Neural crest cell (in vitro differentiated cells): ENCODE measurements at places on chromosomes 1 and 21.

DNA sequence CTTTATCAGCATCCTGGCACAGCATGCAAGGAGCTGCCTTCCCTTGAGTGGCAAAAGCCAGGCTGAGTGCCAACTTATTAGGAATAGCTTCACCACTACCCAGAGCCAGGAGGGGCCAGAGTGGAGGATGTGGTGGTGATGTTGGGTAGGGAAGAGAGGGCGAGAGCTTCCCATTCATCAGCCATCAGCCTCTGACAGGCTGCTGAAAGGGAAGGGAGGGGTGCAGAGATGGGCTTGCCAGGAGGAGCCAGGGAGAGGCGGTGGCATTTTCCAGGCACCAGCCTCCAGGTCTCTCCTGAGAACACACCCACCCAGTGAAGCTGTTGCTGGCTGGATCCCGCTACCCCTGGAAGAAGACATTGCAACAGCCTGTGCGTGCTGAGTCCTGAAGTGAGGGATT, 168.5 kb downstream of the ACTL8 start:
- DNase-seq: no peak

- DNase-seq: no peak
These were observed at the start of gene C1orf87 for GRCh38 chr1:60073605-60074278. TSS of gene C1orf87 (minus strand) at chr1:60073770. CDS start at chr1:60072643, 1,127 bp downstream.

DNA sequence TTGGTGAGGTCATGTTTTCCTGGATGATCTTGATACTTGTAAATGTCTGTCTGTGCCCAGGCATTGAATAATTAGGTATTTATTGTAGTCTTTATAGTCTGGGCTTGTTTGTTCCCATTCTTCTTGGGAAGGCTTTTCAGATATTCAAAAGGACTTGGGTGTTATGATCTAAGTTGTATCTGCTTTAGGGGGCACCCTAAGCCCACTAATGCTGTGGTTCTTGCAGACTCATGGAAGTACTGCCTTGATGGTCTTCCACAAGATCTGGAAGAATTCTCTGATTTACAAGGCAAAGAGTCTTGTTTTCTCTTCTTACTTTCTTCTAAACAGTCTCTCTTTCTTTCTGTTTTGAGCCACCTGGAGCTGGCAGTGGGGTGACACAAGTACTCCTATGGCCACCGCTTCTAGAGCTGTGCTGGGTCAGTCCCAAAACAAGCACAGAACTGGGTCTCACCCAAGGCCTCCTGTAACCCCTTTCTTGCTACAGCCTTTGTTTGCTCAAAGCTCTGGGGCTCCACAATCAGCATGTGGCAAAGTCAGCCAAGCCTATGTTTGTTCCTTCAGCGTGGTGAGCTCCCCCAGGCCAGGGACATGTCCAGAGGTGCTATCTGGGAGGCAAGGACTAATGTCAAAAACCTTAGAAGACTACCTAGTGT, 12.6 kb downstream of the VN1R5 start:
- no peak for DNase-seq

DNA sequence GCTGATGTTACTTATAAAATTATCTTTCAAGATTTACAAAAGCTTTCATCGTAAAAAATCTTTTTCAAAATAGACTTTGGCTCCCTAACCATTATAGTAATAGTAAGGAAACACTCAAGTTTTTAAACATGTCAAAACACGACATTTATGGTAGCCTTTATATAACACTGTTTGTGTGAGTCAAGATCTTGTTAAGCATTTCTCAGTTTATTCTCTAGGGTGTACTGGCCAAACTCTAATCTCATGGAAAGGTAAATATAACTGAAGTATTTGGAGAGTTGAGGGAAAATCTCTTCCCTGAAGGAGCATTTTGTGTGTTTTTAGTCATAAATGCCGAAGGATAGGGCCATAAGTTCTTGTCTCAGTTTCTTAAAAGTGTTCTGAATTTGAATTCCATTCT, 790.9 kb upstream of the NCAM2 start:
- DNase-seq: no peak

DNA sequence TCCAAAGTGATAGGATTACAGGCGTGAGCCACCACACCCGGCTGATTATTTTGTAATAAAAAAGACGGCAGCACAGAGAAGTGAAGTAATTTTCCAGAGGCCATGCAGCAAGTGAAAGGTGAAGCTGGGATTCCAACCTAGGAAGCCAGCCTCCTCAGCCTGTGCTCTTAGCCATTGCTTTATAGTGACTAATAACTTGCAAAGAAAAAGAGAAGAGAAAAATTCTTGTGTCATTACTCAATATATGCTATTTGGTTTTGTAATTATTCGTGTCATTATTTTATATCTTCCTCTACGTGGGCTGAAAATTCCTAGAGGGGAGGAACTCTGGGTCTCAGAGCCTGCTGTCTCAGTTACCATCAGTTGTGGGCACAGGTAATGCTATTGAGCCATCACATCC, 1.6 kb upstream of the IER5 start:
- DNase-seq: no peak

DNA sequence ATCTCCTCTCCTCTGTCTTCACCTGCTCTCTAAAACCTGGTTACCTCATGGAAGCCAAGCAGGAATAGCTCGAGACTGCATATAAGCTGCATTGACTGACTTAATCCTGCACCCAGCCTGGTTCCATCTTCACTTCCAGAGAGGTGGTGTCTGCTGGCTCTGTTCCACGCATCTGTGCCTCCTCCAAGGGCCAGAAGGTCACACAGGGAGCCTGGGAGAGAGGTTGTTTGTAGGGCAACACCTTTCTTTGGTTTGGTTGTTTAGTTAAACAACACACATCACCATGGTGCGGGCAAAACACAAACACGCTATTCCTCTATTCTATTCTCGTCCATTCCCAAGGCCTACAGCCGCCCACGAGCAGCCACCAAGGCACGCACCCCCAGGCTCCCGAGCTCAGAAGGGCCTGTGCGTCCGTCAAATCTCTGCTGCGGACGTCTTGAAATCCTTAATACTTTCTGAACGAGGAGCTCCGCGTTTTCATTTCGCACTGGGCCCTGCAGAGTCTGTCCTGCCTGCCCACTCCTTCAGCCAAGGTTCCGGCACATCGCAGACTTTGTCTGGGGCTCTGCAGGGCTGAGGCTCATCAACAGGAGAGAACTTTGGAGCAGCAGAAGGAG, 116.2 kb downstream of the RIPK4 start:
- no peak for DNase-seq
